ENCODE measurements at places on chromosomes 13 and 19. TPM values are rescaled to one million over a fixed set of nuclear protein-coding genes. Genes with fewer than 3 reads are reported as not detected.
A peak's percentile ranks its signal among the peaks of the same experiment; 100 is the strongest.

- H3K4me1 ChIP-seq: no peaks in the 10 kb centered on the region
- H3K4me3 ChIP-seq: no peak overlapping the region
- H3K27me3 ChIP-seq: no peaks in the 10 kb centered on the region
- DNase-seq: no peak
- no peaks in the 10 kb centered on the region for H3K36me3 ChIP-seq
Measured at GRCh38 chr13:45015300-45015699, 26.0 kb downstream of the GPALPP1 start.

- H3K4me1 ChIP-seq: no peaks in the 10 kb centered on the region
- no peaks in the 10 kb centered on the region for H3K27me3 ChIP-seq
- H3K4me3 ChIP-seq: no peak overlapping the region
- H3K36me3 ChIP-seq: no peaks in the 10 kb centered on the region
- H3K27ac ChIP-seq: peak overlapping the region; percentile 29
- DNase-seq: no peak
Measured at GRCh38 chr13:97352815-97353214, 81.2 kb upstream of the RAP2A start.

DNA sequence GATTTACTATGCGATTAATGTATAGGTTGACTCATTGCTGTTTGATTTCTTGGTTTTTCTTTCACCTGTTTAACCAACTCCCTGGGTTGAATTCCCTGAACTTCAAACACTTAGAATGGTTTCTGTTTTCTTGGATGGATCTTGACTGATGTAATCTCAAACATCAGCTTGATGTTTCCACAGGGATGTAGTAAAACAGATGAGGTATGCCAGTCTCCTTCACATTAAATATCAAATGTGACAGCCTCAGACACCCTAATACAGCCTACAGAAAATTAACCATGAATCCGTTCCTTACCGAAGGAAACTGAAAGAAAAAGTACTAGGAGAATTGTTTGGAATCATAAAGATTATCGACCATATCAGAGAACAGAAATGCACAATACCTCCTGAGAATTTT lies 631.2 kb downstream of the GPC5 start:
- H3K36me3 ChIP-seq: no peaks in the 10 kb centered on the region
- no peak for DNase-seq
- H3K4me1 ChIP-seq: no peaks in the 10 kb centered on the region
- no peak overlapping the region for H3K4me3 ChIP-seq
- no peaks in the 10 kb centered on the region for H3K27me3 ChIP-seq

DNA sequence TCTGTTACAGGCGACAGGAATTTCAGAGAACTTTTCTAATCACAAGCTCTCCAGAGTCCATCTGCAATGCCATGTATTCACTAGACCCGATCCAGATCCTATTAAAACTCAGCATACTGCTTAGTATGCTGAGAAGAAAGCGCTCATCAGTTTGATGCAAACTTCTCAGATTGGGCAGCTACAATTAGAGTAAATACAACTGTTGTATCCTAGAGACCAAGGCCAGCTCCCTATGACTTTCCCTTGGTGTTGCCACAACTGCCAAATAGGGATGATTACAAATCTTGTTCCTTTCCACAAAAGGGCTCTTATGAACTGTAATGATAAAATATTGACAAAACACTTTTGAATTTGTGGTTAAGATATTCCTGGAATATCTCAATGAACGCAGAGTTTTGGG lies 191.2 kb downstream of the SPRY2 start:
- DNase-seq: no peak
- no peaks in the 10 kb centered on the region for H3K4me1 ChIP-seq

- no peak overlapping the region for H3K27ac ChIP-seq
- no peak for DNase-seq
- no peaks in the 10 kb centered on the region for H3K27me3 ChIP-seq
- no peak overlapping the region for H3K4me3 ChIP-seq
- H3K4me1 ChIP-seq: no peaks in the 10 kb centered on the region
- no peaks in the 10 kb centered on the region for H3K36me3 ChIP-seq
Measured at GRCh38 chr19:5297272-5297669, 43.3 kb downstream of the PTPRS start.

- H3K4me1 ChIP-seq: peaks cover 5% of the 10 kb centered on the region
- H3K36me3 ChIP-seq: no peaks in the 10 kb centered on the region
- H3K27me3 ChIP-seq: no peaks in the 10 kb centered on the region
- peak within 1 kb of the TSS; percentile 82 for H3K4me3 ChIP-seq
Measured at GRCh38 chr19:56476651-56477428, at the start of gene ZNF667. ZNF667 (minus strand) TSS chr19:56477345; CDS start chr19:56462370, 14,975 bp downstream.

- H3K4me3 ChIP-seq: no peak overlapping the region
- no peaks in the 10 kb centered on the region for H3K4me1 ChIP-seq
- no peaks in the 10 kb centered on the region for H3K27me3 ChIP-seq
- H3K27ac ChIP-seq: no peak overlapping the region
- no peak for DNase-seq
Measured at GRCh38 chr13:106619688-106620555, 52.0 kb upstream of the ARGLU1 start.

GRCh38 chr13:50894504-50894903 lies 15.1 kb upstream of the RNASEH2B start:
- DNase-seq: no peak
- H3K4me1 ChIP-seq: no peaks in the 10 kb centered on the region
- no peak overlapping the region for H3K4me3 ChIP-seq
- peak overlapping the region; percentile 74 for H3K27ac ChIP-seq
- H3K36me3 ChIP-seq: no peaks in the 10 kb centered on the region

DNA sequence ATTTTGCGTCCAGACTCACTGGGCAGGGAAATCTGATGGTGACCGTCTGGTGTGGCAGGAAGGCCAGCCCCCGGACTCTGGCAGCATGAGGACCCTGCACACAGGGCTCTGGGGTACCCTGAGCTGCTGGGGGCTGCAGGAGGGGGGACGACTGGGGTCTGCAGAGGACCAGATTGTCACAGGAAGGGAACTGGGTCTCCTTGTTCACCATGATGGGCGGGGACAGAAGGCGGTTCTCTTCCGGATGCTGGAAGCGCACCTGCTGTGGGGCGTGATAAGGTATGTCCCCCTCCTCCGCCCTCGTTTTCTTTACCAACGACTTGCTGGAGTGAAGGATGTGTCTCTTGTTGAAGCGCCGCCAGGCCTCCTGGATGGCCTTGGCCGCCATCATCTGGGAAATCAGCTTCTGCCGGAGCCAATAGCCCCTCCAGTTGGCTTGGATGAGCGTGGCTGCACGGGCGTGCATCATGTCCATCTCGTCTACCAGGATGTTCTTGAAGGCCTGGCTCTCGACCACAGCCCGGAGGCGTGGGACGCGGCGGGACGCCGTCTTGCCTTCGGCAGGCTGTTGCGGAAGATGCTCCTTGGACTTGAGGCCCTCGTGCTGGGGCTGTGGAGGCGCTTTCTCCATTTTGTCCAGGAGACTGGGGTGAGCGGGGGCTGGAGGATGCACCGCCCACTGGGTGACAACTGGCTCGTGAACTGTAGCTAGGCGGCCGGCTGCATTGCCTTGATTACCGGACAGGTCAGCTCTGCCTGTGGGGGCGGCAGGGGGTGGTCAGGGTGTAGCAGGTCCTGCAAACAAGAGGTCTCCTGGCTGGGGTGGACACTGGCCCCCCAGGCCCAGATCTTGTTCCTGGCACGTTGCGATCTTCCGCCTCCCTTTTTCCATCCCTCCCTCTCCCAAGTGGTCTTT lies 7.2 kb downstream of the IQCN start:
- no peak overlapping the region for H3K4me3 ChIP-seq
- peak; percentile 33 for DNase-seq
- H3K27me3 ChIP-seq: no peaks in the 10 kb centered on the region
- H3K27ac ChIP-seq: no peak overlapping the region
- no peaks in the 10 kb centered on the region for H3K4me1 ChIP-seq
- no peaks in the 10 kb centered on the region for H3K36me3 ChIP-seq

DNA sequence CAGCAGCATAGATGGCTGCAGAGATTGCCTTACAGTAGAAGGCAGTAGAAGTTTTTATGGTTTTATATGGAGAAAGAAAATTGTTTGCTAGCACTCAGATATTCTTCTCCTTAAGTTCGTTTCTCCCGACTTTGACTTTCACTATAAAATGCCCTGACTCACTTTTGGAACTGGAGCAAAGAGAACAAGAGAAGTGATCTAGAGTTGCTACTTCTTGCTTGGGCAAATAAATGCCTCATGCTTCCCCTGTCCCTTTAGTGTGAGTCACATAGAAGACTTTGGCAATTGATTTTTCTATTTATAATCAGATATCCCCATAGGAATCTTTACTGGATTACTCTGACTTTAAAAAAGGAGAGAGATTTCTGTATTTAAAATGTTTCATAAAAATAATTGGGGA lies 46.9 kb downstream of the ITGBL1 start:
- H3K4me3 ChIP-seq: no peak overlapping the region
- H3K27me3 ChIP-seq: no peaks in the 10 kb centered on the region
- H3K27ac ChIP-seq: no peak overlapping the region
- no peaks in the 10 kb centered on the region for H3K36me3 ChIP-seq
- no peak for DNase-seq
- H3K4me1 ChIP-seq: no peaks in the 10 kb centered on the region

DNA sequence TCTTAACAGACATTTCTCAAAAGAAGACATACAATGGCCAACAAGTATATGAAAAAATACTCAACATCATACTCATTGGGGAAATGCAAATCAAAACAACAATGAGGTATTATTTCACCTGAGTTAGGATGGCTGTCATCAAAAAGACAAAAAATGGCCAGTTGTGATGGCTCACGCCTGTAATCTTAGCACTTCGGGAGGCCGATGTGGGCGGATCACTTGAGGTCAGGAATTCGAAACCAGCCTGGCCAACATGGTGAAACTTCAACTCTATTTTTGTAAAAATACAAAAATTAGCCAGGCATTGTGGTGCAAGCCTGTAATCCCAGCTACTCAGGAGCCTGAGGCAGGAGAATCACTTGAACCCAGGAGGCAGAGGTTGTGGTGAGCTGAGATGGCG lies 22.0 kb downstream of the CEACAM16 start:
- H3K36me3 ChIP-seq: no peaks in the 10 kb centered on the region
- no peak overlapping the region for H3K4me3 ChIP-seq
- DNase-seq: no peak
- H3K27ac ChIP-seq: no peak overlapping the region
- H3K27me3 ChIP-seq: no peaks in the 10 kb centered on the region

GRCh38 chr19:39112338-39112890 lies 13.2 kb upstream of the PAK4 start:
- H3K27ac ChIP-seq: no peak overlapping the region
- no peaks in the 10 kb centered on the region for H3K27me3 ChIP-seq
- no peaks in the 10 kb centered on the region for H3K4me1 ChIP-seq
- H3K36me3 ChIP-seq: no peaks in the 10 kb centered on the region
- DNase-seq: no peak

- no peak overlapping the region for H3K4me3 ChIP-seq
- no peaks in the 10 kb centered on the region for H3K27me3 ChIP-seq
- peak overlapping the region; percentile 39 for H3K27ac ChIP-seq
- H3K4me1 ChIP-seq: no peaks in the 10 kb centered on the region
Measured at GRCh38 chr13:106373304-106373988, 162.0 kb downstream of the EFNB2 start.

DNA sequence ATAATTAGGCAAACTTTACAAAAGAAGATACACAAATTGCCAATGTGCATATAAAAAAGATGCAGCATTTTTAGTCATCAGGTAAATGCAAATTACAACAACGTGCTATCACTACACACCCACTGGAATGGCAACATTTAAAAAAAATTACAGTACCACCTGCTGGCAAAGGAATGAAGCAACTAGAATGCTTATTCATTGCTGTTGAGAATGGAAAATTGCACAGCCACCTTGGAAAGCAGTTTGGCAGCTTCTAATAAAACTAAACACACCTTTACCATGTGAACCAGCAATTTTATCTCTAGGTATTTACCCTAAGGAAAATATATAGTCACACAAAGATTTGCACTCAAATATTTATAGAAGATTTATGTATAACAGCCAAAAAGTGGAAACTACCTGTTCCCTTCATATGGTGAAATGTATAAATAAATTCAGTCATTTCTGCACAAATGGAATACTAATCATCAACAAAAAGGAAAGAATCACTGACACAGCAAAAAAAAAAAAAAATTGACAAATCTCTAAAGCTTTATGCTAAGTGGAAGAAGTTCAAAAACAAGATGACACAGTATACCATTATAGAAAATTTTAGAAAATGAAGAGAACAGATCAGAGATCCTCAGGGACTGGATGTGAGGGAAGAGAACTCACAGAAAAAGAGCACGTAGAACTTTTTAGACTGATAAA lies 30.3 kb downstream of the OXGR1 start:
- no peaks in the 10 kb centered on the region for H3K4me1 ChIP-seq
- no peak overlapping the region for H3K27ac ChIP-seq
- no peaks in the 10 kb centered on the region for H3K36me3 ChIP-seq
- H3K27me3 ChIP-seq: no peaks in the 10 kb centered on the region

GRCh38 chr13:85828094-85828684 lies 29.0 kb upstream of the SLITRK6 start:
- DNase-seq: no peak
- no peaks in the 10 kb centered on the region for H3K27me3 ChIP-seq
- no peak overlapping the region for H3K27ac ChIP-seq
- H3K4me1 ChIP-seq: no peaks in the 10 kb centered on the region

GRCh38 chr13:67437244-67437643 lies 207.1 kb upstream of the PCDH9 start:
- H3K4me1 ChIP-seq: no peaks in the 10 kb centered on the region
- DNase-seq: no peak
- H3K27me3 ChIP-seq: no peaks in the 10 kb centered on the region
- H3K36me3 ChIP-seq: no peaks in the 10 kb centered on the region
- H3K4me3 ChIP-seq: no peak overlapping the region
- no peak overlapping the region for H3K27ac ChIP-seq

The DACT3 gene
- 38.0 TPM for total RNA-seq

The NCAN gene
- total RNA-seq: not detected

The PROZ gene
- total RNA-seq: not detected

The IGFL2 gene
- total RNA-seq: not detected
